ENCODE measurements at places on chromosomes 16 and 17.
A peak's percentile ranks its signal among the peaks of the same experiment; 100 is the strongest.

- DNase-seq = no peak
Observed at GRCh38 chr17:49690256-49690655, 12.4 kb upstream of the SPOP start.

- no peak for DNase-seq
Observed at GRCh38 chr16:56298116-56298515, 106.8 kb downstream of the GNAO1 start.

- no peak for DNase-seq
Observed at GRCh38 chr16:27253526-27253930, 15.0 kb downstream of the NSMCE1 start.

DNA sequence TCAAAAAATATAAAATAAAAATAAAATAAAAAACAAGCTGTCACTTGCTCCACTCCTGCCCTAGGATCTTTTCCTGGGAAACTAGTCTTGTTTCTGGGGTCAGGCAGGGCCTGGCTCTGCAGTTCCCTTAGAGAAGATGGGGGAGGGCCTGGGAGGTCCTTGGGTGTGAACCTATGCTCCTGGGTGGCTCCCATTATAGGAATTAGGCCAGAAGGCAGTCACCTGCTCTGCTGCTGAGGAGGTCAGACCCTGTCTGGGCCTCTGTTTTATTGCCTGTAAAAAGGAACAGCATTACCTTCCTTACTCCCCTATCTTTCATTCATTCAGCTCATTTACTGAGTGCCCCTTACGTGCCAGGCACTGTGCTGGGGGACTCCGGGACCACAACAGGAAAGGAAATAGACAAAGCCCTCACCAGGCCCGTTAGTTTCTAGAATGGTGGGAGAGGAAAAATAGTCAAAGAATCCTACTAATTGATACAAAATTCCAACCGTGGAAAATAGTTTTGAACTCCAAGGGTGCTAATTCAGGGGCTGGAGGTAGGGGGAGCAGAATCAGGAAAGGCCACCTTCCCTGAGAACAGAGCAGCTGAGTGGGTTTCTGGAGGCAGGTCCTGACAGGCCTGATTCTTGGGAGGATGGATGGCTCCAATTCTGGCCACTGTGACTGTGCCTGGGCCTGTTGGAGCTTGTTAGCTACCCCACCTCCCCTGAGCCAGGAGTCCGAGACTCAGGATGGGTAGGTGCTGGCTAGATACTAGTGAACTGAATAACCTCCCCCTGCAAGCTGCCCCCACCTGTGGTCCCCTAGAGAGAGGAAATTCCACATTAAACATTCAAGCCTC lies 1.3 kb upstream of the SLC46A1 start:
- DNase-seq = no peak

DNA sequence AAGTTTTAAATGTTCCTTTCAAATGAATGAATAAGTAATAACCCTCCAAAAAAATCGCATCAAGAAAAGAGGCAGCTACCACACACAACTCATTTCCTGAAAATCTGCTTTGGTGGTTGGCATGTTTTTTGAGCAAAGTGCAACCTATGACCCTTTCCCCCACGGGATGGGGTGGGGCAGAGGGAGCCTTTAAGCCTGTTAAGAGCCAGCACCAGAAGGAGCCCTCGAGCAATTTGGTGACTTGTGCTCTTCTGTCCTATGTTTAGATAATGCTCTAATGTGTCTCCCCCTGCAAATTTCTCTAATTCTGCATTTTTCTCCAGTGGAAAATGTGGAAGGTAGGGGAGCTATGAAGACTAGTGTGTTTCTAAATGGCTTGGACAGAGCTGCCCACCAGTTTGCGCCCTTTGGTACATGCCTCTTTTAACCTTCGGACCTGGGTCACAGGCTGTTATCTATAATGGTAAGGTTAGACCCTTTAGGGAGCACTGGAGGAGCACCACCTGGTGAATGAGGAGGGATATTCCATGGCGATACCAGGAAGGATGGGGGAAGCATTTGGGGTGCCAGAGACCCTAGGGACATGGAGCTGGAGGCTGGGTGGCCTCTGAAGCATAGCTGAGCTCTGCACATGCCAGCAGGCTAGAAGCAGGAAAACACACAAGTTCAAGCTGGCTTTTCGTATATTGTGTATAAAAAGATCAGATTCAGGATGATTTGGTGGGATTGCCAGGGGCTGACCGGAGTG lies 1.6 kb downstream of the PYCARD start:
- DNase-seq = no peak

DNA sequence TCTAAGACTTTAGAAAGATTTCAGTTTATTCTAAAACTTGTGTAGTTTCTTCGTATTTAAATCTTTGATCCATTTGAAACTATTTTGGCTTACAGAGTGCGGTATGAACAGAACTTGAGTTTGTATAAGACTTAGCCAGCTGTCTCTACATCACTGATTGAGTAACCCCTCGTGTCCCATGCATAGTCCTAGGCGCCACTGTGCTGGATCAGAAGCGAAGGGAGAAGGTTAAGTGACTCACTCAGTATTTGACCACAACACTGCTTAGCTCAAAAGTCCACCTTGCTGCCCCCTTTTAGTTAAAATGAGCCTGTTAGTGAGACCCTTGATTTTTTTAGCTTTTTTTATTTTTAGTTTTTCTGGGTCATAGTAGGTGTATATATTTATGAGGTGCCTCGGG lies 28.4 kb downstream of the CD300LB start:
- DNase-seq = no peak

GRCh38 chr17:42287305-42287976 lies 857 bp upstream of the STAT5A start:
- peak; percentile 85 for DNase-seq

GRCh38 chr16:12618515-12618914 lies 185.2 kb downstream of the CPPED1 start:
- no peak for DNase-seq

- DNase-seq = no peak
Observed at GRCh38 chr16:79623824-79624223, 23.3 kb upstream of the MAF start.

- no peak for DNase-seq
Observed at GRCh38 chr16:2724088-2724676, 4.2 kb upstream of the PRSS27 start.

GRCh38 chr17:9817086-9817485 lies 4.8 kb downstream of the GSG1L2 start:
- no peak for DNase-seq

DNA sequence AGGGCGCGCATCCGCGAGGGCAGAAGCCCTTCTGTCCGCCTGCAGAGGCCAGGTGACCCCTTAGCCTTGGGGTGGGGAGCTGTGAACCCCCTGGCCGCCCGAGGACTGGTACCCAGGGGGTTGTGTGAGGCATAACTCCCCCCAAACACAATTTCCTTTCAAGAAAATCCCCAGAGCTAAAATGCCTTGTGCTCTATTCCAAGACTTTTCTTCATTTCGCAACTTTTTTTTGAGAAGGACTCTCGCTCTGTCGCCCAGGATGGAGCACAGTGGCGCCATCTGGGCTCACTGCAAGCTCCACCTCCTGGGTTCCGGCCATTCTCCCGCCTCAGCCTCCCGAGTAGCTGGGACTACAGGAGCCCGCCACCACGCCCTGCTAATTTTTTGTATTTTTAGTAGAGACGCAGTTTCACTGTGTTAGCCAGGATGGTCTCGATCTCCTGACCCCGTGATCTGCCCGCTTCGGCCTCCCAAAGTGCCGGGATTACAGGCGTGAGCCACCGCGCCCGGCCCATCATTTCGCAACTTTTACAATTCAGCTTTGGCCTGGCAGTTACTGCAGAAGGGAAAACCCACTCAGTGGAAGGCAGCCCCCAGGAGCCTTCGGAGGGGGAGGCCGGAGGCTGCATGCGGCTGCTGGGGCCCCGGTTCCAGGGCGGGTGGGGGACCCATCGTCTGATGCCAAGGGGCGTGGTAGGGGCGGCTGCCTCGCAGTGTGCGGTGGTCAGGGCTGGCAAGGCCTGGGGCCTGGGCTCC lies 963 bp upstream of the APRT start:
- no peak for DNase-seq
